GM04504 (cell line): ENCODE measurements at places on chromosomes 7 and 10.
A peak's percentile ranks its signal among the peaks of the same experiment; 100 is the strongest.

- no peak for DNase-seq
Observed at GRCh38 chr7:48101968-48102367, 12.9 kb downstream of the UPP1 start.

GRCh38 chr7:130740606-130741005 is 6.6 kb upstream of the KLF14 start:
- no peak for DNase-seq

DNA sequence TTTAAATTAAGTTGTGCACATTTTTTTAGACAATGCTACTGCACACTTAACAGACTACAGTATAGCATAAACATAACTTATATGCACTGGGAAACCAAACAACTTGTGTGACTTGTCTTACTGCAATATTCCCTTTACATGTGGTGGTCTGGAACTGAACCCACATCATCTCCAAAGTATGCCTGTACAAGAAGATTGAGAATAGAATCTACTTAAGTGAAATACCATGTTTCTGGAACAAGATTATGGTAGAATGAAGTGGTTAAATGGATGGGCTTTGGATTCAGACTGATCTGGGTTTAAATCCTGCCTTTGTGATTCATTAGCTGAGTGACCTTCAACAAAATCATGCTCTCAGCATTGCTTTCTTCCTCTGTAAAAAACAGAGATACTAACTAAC is 30.7 kb downstream of the CUL2 start:
- DNase-seq, result no peak

- no peak for DNase-seq
Observed at GRCh38 chr10:34157501-34157900, 657.6 kb downstream of the PARD3 start.

GRCh38 chr7:98286093-98286539 is 4.6 kb downstream of the BRI3 start:
- peak; percentile 61 for DNase-seq
